ENCODE measurements at places on chromosomes 5 and 9.

- no peak for DNase-seq
These were observed 198.8 kb downstream of the SMARCA2 start for GRCh38 chr9:2213830-2214468.

DNA sequence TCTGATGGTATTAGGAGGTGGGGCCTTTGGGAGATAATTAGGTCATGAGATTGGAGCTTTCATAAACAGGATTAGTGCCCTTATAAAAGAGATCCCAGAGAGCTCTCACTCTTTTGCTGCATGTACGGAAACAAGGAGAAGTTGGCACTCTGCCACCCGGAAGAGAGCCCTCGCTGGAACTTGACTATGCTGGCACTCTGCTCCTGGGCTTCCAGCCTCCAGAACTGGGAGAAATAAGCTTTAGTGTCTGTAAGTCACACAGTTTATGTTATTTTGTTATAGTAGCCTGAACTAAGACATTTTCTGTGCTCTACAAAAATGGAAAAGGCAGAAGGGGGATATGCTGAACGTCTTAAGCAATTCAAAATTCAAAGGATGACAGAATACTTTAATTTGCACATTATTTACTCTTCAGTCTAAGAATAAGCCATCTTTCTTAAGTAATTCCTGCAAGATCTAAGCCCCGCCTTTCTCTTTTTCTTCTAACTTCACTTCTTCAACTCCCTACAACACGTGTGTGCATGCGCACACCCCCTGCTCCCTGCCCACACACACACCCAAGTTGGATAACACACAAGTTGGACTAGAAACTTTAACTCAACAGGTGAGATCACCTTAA lies 17.3 kb downstream of the NFIB start:
- DNase-seq = no peak

- DNase-seq = no peak
These were observed 36.8 kb downstream of the DAB2IP start for GRCh38 chr9:121688146-121688680.

- DNase-seq = no peak
These were observed 273.2 kb downstream of the GADD45G start for GRCh38 chr9:89878003-89878411.

GRCh38 chr9:126549246-126550006 lies 64.3 kb upstream of the LMX1B start:
- DNase-seq = no peak

- no peak for DNase-seq
These were observed 205.0 kb upstream of the IER5L start for GRCh38 chr9:129383019-129383560.

- no peak for DNase-seq
These were observed 67.8 kb downstream of the FGF1 start for GRCh38 chr5:142618130-142618523.

GRCh38 chr5:172541099-172541772 lies 86.9 kb upstream of the SH3PXD2B start:
- DNase-seq = no peak

- no peak for DNase-seq
These were observed 594.7 kb upstream of the CCNG1 start for GRCh38 chr5:162842727-162843126.

- no peak for DNase-seq
These were observed 142.8 kb upstream of the RGMB start for GRCh38 chr5:98630621-98631020.

DNA sequence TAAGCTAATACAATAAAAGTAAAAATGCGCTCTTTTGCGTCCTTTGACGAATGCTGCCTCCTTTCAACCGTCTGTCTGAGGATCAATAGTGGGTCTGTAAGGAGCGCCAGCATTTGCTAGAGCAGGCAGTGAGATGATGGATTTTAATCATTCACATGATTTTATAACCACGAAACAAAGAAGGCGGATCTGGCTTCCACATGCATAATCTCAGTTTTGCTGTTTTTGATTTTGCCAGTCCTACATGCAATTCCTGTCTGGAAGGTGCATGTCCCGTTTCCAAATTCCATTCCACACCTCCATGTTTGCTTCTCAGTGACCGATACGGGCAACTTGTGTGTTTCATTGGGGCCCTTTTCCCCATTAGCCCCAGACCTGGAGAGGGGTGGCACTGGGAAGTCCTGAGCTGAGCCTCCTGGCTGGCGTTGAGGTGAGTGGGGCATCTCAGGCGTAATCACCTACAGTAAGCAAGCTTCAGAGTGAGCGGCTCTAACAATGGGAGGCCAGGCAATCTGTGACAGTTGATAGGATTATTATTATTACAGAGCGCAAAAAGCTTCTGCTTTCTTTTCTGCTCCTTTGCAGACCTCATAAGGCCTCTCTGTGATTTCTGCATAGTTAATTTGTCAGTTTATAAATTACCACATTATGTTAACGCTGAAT lies 405.4 kb downstream of the ZSWIM6 start:
- no peak for DNase-seq

DNA sequence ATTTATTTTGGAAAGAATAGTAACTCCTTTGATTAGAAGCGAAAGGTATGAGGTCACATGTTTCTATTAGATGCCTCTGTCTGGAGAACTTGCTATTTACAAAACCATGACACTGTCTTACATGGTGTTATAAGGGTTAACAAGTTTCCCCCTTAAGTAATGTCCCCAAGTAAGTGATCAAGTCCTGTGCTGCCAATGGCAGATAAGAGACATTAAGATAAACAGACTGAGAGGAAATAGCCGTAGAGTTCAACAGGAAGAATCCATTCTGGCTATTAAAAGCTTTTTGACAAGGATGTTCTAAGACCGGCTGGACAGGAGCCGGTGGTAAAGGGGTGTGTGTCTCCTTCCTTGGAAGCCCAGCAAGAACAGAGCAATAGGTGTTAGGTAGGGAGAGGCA lies 257.5 kb downstream of the GADD45G start:
- DNase-seq = no peak

DNA sequence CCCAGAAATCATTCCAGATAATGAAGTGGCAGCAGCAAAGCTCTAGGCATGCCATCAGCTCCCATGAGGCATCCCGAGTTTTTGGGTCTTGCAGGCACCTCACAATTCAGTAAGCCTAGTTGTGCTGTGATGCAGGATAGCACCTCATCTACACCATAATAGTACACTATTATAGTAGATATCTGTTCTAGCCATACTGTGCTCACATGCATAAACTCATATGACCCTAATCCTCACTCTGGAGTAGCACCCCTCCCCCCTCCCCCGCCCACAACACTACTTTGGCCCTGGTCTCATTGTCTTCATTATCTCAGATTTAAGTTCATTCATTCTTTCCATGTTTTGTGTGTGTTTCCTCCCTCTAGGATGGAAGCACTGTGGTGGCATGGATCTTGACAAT lies 102.5 kb upstream of the PITX1 start:
- DNase-seq = no peak

- no peak for DNase-seq
These were observed 234.2 kb downstream of the SYK start for GRCh38 chr9:91035825-91036208.

GRCh38 chr5:99369797-99370593 lies 441.2 kb upstream of the CHD1 start:
- no peak for DNase-seq

DNA sequence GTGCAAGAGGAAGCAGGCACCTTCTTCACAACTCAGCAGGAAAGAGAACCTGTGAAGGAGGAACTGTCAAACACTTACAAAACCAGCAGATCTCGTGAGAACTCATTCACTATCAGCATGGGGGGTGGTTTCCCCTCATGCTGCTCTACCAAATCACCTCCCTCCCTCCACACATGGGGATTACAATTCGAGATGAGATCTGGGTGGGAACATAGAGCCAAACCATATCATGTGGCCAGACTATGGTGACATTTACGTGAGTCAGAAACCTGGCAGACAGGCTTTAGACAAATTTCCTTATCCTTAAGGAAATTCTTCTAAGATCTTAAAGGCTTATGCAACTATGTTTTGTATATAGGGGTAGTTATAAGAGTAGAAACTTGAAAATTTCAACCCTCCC lies 8.7 kb upstream of the AOPEP start:
- no peak for DNase-seq

- DNase-seq = no peak
These were observed 1.4 kb upstream of the HNRNPH1 start for GRCh38 chr5:179624841-179625271.

DNA sequence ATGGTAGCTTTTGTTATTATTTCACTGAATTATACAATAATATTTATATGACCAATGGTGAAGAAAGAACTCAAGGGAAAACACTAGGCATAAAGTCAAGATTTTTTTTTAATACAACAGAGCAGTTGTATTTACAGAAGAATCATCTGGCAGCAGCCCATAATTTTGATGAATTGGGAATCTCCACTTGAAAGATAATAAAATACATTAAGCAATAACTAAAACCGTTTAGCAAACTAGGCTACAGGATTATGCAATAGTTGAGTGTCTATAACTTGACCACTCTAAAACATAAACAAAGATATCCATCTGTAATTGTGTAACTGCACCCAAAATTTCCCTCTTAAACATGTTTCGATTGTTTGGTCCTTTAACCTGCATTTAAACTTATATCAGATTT lies 80.8 kb downstream of the SNCAIP start:
- no peak for DNase-seq

Measured in CD4-positive, alpha-beta T cell treated with Interferon gamma for 1 hour (primary cell).